ENCODE measurements at places on chromosomes 4 and X. TPM values are rescaled to one million over a fixed set of nuclear protein-coding genes. Genes with fewer than 3 reads are reported as not detected.

GRCh38 chrX:154649503-154650220 is 3.7 kb downstream of the CTAG2 start:
- no peak for DNase-seq
- H3K27ac ChIP-seq = no peak overlapping the region
- H3K27me3 ChIP-seq = 0 out of 3 replicates have a peak, but pooled peaks cover 8% of the 10 kb centered on the region
- no peak overlapping the region for H3K4me3 ChIP-seq
- H3K36me3 ChIP-seq = no peaks in the 10 kb centered on the region
- no peaks in the 10 kb centered on the region for H3K4me1 ChIP-seq

DNA sequence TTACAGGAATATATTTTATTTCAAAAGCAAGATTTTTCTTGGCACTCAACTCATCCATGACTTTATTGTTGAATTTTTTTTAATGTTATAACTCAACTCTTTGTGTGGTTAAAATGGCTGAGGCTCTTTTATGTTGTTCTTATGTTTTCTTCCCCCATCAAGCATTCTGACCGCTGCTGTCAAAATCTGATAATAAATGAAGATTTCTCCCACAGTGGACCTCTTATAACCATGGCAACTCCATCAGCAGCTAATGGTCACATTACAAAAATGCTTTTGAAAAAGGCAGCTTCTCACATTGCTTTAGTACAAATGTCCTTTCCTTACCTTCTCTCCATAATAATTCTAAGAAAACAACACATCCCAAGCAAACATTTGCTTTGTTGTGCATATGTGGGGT is 96.0 kb upstream of the ATOH1 start:
- no peaks in the 10 kb centered on the region for H3K36me3 ChIP-seq
- no peaks in the 10 kb centered on the region for H3K27me3 ChIP-seq

Gene TMEM154
- total RNA-seq = not detected

DNA sequence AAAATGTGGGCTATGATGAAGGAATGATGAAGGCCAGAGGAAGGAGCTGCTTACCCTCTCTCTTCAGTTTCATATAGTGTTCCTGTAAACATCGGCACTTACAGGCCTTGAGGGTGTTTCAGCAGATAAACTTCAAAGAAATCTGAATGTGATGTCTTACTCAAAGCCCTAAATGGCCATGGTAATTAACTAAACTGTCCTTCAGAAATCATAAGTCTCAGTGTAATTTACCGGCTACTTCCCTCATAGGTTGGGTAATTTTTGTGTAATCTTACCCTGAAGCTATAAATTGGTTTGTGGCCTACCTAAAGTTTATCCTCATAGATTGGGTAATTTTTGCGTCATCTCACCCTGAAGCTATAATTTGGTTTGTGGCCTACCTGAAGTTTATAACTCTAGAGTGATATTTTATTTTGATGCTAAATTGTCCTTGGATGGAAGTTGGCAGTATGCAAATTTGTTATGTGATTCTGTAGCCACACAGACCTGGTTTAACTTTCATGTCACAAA is 2700.3 kb downstream of the ARAP2 start:
- H3K27me3 ChIP-seq = no peaks in the 10 kb centered on the region
- H3K4me3 ChIP-seq = no peak overlapping the region
- H3K36me3 ChIP-seq = no peaks in the 10 kb centered on the region
- no peak for DNase-seq

- H3K4me3 ChIP-seq = no peak overlapping the region
- DNase-seq = no peak
- no peaks in the 10 kb centered on the region for H3K27me3 ChIP-seq
- H3K36me3 ChIP-seq = no peaks in the 10 kb centered on the region
- no peaks in the 10 kb centered on the region for H3K4me1 ChIP-seq
Observed at GRCh38 chrX:14903891-14904290, 30.7 kb downstream of the MOSPD2 start.

Gene FGG
- 2,423 TPM for total RNA-seq

DNA sequence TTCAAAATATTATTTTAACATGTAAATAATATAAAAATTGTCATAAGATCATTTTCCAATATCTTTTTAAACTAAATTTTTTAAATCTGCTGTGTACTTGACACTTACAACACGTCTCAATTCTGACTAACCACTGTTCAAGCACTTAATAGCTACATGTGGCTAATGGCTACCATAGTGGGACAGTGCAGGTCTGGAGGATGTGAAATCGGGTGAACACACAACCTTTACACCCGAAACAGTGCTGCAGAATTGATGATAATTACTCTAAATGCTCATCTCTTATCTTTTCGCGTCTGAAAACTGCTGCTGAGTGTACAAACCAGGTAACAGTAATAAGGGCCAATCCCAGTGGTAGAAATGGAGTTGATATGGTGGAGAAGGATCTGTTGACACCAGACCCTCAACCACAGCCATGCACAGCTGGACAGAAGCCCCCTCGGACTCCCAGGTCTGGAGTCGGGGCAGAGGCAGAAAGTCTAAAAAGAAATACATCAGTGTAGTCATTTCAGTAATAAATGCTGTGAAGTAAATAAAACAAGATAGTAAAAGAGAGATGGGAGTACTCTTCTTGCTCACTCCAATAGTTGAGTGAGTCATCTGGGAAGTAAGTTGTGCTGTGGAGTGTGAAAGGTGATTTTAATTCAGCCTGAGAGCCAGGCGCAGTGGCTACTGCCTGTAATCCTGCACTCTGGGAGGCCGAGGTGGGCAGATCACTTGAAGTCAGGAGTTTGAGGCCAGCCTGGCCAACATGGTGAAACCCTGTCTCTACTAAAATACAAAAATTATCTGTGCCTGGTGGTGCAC is 150.0 kb downstream of the CBR4 start:
- no peaks in the 10 kb centered on the region for H3K27me3 ChIP-seq
- H3K36me3 ChIP-seq = no peaks in the 10 kb centered on the region
- H3K4me1 ChIP-seq = no peaks in the 10 kb centered on the region

DNA sequence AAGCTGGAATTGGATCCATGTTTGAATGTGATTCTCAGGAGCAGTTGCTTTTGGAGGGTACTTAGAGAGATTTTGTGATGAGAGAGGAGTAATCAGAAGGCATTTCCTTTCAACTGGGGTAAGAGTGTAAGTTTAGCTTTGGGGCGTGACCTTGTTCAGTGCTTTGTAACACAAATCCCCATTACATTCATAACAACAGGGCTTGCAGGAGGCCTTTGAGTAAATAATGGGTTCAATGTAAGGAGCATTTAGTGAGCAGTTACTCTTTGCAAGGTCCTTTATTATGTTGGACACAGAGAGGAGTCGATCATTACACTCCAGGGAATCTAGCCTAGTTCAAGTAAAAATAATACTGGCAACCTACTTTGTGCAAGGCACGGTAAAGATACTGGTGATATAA is 74.0 kb upstream of the AFF2 start:
- no peak overlapping the region for H3K4me3 ChIP-seq
- no peaks in the 10 kb centered on the region for H3K36me3 ChIP-seq
- H3K27me3 ChIP-seq = no peaks in the 10 kb centered on the region

- no peak overlapping the region for H3K4me3 ChIP-seq
- H3K27ac ChIP-seq = no peak overlapping the region
- H3K27me3 ChIP-seq = no peaks in the 10 kb centered on the region
Observed at GRCh38 chr4:169369634-169370033, 98.9 kb upstream of the SH3RF1 start.

DNA sequence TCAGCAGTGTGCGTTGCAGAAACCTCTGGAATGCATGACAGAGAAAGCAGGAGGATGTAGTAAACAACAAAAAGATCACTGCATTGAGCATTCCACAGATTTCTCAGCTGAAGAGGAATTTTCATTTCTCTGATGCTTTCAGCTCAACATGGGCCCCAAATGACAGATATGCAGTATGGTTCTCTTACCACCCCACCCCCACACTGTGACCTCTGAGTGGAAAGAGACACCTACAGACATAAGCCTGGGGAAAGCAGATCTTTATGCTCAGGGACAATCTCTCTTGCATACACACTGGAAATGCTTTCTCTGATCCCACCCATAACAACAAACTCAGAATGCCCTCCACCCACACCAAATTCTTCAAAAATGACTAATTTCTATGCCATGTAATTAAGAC is 983.7 kb upstream of the LCORL start:
- no peak overlapping the region for H3K4me3 ChIP-seq
- no peaks in the 10 kb centered on the region for H3K36me3 ChIP-seq
- no peaks in the 10 kb centered on the region for H3K27me3 ChIP-seq
- DNase-seq = no peak
- no peaks in the 10 kb centered on the region for H3K4me1 ChIP-seq
- no peak overlapping the region for H3K27ac ChIP-seq

Gene LRCH2
- total RNA-seq = not detected
